ENCODE measurements at places on chromosomes 2 and 18.

GRCh38 chr2:65402323-65402722 lies 30.1 kb downstream of the SPRED2 start:
- no peak for DNase-seq

DNA sequence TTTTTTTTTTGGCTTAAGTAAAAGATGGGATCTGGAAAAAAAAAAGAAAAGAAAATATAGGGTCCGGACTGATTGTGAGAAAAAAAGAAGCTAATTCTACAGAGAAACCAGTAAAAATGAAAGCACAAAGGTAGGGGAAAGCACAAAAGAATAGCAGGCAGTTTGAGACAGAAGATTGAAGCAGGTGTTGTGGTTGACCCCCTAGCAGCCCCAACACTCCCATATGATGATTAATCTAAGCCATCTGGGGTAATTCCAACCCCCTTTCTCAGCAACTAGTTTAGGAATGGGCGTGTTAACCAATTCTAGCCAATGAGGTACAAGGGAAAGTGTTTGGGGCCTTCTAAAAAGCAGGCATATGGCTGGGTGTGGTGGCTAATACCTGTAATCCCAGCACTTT lies 77.0 kb downstream of the MBD2 start:
- no peak for DNase-seq

DNA sequence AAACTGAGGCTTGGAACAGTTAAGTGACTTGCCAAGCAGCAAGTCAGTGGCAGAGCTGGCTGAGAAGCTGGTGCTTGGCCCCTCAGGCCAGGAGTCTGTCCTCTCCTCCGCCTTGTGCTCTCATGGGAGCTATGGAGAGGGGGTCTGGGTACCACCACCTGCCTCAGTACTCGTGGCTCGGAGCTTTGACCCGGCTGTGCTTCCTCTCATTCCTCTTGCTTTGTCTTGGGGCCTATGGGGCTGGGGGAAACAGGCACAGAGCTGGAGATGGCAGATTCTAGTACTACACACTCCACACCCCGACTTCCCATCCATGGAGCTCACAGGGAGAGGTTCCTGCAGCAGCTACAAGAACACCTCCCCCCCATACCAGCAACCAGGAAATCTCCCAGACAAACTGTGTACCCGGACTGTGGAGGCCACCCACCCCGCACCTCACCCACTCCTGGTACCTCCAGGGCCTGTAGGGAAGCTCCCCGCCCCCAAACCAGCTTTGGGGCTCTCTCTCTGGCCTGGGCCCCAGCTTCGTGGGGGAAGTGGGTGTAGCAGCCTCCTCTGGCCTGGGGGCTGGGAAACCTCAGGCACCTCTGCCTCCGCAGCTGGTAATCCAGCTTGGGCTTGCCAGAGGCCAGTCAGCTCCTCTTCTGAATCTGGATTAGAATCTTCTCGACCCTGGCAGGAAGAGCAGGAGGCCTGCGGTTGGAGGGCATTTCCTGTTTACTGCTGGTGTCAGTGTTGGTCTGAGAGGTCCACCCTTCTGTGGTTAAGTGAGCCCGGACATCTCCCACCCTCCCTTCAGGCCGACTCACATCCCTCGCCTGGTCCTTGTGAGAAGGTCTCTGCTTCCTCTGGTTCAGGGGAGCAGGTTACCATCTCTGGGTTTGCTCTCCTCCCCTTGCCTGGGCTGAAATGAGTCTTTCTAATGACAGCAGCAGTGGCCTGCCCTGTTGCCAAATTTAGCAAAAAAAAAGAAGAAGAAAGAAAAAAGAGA lies 22.3 kb upstream of the RHOB start:
- DNase-seq = no peak

- DNase-seq = no peak
These were observed 171.1 kb downstream of the FTCDNL1 start for GRCh38 chr2:199679883-199680282.

DNA sequence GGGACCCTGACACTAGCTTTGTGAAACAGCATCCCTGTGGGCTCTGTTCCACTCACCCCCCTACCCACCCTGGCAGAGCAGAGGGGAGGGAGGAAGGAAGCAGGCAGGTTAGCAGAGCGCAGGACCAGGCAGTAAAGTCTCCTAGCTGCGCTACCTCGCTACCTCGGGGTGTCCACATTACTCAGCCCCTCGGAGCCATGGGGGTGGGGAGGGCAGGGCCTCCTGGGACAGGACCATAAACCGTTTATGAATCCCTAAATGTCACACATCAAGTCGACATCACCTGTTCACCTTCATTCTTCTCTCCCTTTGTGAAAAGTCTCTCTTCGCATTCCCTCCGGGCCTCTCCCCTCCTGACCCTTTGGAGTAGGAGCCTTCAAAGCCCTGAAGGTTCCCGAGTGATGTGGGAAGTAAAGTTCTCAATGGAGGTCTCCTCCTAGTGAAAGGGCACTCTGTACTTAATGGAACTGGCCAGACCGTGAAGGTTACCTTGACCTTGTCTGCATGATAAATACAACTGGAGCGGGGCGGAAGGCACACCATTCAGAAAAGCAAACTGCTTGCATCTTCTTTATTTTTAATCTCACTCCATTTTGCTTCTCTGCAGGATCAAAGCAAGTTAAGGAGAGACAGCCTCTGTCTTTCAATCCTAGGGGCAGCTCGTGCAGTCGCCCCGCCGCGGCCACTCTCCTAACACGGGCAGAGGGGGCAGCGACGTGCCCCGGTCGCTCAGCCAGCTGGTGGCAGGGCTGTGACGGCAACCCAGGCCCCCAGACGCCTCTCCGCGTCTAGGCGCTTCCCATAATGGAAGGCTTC lies 23.7 kb upstream of the SMAD7 start:
- no peak for DNase-seq
